Upper lobe of left lung (tissue), 6 donors: ENCODE measurements at places on chromosomes 11 and 22. TPM values are rescaled to one million over a fixed set of nuclear protein-coding genes. Genes with fewer than 3 reads are reported as not detected.

GRCh38 chr11:83706566-83706965 lies 420.4 kb upstream of the CCDC90B start:
- H3K27ac ChIP-seq: no peak overlapping the region
- H3K27me3 ChIP-seq: no peaks in the 10 kb centered on the region
- DNase-seq: no peak

DNA sequence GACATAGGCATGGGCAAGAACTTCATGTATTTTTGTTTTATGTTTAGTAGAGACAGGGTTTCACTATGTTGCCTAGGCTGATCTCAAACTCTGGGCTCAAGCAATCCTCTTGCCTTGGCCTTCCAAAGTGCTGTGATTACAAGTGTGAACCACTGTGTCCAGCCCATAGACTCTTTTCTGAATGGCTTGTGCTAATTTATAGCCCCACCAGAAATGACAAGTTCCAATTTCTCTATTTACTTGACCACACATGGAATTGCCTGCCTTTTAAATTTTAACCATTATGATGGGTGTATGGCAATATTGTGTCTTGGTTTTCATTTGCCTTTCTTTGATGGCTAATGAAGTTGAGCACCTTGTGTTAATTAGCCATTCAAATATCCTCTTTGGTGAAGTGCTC lies 85.8 kb upstream of the NECTIN1 start:
- DNase-seq: no peak
- H3K36me3 ChIP-seq: no peaks in the 10 kb centered on the region
- H3K4me3 ChIP-seq: no peak overlapping the region
- no peaks in the 10 kb centered on the region for H3K4me1 ChIP-seq
- H3K27me3 ChIP-seq: no peaks in the 10 kb centered on the region

- H3K4me3 ChIP-seq: no peak overlapping the region
- H3K27me3 ChIP-seq: no peaks in the 10 kb centered on the region
- no peaks in the 10 kb centered on the region for H3K4me1 ChIP-seq
- H3K36me3 ChIP-seq: no peaks in the 10 kb centered on the region
These were observed 306.7 kb downstream of the SOX6 start for GRCh38 chr11:16049611-16050010.

- H3K27ac ChIP-seq: no peak overlapping the region
- H3K4me3 ChIP-seq: no peak overlapping the region
- no peak for DNase-seq
- peaks cover 19% of the 10 kb centered on the region for H3K4me1 ChIP-seq
- H3K36me3 ChIP-seq: no peaks in the 10 kb centered on the region
These were observed 3.3 kb upstream of the RCN1 start for GRCh38 chr11:32087597-32087996.

DNA sequence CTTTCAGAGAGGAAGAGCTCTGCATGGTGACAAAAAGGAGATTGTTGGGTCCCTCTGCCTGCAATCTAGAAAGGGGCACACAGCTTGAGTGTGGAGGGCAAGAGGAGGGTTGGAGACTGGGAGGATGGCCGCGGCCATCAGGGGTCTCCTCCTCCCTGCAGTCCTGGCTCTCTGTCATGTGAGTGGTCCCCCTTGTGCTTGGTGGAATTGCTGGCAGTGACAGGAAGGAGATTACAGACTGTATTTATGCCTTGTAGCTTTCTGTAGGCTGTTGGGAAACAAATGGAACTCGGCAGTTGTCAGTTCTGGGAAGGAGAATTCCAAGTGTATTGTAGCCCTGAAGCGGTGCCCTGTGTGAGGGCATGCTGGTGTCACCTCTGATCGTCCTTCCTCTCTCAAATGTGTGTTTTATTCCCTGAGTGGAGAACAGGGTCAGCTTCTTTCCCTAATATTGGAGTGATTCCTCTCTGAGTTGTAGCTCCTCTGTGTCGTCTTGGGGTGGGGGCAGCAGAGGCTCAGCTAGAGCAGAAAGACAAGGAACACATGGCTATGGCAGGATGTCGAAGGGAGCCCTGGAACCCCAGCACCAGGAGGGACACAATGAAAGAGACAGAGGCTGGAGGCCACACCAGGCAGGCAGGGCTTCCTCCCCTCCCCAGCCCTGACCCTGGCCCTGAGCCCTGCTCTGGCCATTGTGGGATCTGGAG lies 163.1 kb downstream of the PKNOX2 start:
- no peaks in the 10 kb centered on the region for H3K36me3 ChIP-seq
- H3K4me3 ChIP-seq: no peak overlapping the region

Gene MYEOV
- total RNA-seq: not detected

Gene TEAD1
- 118 TPM for total RNA-seq

Gene C11orf16
- total RNA-seq: not detected

Gene CRYBB2
- not detected for total RNA-seq
